ENCODE measurements at places on chromosomes 12 and 14.

GRCh38 chr12:753611-754472 lies 1.5 kb downstream of the WNK1 start:
- no peak for DNase-seq

GRCh38 chr12:28955491-28955890 lies 193.6 kb upstream of the FAR2 start:
- no peak for DNase-seq

DNA sequence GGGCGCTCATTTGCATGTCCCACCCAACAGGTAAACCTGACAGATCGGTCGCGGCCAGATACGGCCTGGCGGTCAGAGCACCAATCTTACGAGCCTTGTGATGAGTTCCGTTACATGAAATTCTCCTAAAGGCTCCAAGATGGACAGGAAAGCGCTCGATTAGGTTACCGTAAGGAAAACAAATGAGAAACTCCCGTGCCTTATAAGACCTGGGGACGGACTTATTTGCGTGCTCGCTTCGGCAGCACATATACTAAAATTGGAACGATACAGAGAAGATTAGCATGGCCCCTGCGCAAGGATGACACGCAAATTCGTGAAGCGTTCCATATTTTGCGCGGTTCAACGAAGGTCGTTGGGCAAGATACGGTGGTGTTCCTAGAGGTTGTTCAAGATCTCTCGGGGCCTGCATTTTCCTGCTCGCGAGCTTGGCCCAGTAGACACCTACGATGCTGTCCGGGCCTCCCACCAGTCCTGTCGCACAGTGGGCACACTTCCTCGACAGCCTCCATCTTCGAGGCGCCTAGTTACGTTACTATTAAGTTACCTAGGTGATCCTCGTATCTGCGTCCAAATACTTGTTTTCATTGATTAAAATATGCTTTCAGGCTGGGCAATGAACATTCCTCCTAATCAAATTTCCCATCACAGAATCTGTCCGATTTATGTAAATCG lies at the start of gene RNU6-7:
TSS of gene RNU6-7 (plus strand) at position 230 of the 675 bp plus-strand sequence.
- DNase-seq: no peak

GRCh38 chr14:81751198-81751597 lies 217.5 kb upstream of the SEL1L start:
- no peak for DNase-seq

GRCh38 chr12:69701826-69702225 lies 2.7 kb upstream of the BEST3 start:
- DNase-seq: no peak

DNA sequence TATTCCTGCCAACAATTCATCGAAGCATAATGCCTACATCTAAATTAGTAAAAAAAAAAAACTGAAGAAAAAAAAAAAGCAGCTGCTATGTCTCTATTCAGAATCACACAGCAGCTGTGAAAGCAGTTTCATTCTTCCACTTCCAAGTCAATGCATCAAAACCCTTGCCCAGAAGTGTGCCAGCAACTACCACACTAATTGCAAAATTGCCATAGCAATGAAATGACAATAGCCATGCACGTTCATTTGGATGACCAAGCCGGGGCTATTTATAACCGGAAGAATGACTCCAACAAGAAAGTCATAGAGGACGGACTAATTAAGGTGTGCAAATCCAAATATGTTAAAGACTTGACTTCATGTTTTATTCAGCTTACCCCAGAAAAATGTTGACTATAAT lies 42.5 kb downstream of the SLC2A13 start:
- peak; percentile 43 for DNase-seq

DNA sequence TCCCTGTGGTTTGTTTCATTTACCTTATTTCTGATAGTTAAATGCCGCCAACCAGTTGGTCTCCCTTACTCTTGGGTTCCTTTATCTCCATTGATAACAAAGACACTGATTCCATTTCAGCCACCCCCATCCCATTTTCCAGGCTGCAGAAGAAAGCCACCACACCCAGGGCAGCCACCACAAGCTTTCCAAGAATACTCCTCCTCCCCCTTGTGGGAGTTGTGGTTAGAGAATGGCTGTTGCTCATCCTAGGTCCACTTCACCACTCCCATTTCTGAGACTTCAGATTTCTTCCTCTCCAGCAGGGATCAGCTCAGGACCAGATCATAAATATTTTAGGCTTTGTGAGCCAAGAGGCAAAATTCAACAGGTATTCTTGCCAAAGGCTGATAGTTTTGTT lies 73.9 kb downstream of the ANO4 start:
- DNase-seq: peak; percentile 16

DNA sequence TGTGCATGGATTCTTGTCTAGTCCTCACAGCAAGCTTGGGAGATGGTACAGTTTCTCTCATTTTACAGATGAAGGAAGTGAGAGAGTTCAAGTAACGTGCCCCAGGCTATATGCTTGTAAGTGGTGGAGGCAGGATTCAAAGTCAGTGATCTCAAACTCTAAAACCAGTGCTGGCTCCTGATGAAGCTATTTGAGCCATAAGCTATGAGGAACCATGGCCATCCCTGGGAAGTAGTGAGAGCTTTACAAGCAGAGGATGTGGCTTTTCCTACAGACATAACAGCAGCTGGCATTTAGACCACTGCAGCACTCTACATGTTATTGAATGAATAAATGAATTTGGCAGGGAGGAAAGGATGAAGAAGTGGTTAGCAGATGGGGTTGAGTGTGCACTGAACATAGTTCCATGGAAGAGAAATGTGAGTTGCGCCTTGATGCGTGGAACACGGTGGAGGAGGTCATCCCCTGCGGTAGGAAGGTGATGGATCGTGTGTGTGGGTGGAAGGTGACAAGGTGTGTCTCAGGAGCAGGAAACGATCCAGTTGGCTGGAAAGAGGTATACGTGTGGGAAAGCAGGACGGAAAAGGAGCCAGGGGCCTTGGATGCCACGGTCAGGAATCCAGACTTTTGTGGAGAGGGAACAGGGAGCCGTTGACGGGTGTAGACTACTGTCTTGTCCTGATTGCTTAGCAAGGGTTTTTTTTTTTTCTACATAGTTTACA lies 65.2 kb downstream of the RFX4 start:
- no peak for DNase-seq

DNA sequence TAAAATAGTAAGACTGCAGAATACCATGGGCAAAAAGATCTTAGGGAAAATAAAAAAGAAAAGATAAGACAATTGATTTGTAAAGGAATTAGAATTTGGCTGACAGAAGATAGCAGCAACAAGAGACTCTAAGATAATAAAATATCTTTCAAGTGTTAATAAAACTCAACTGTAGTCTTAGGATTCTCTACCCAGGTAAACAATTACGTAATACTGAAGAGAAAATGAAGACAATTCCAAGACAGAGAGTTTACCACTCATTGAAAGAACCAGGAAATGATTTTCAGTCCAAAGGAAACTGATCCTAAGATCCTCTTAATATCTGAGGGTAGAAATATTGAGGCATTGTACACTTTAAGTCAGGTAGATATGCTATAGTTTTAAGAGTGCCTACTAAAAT lies 321.1 kb downstream of the CEP128 start:
- no peak for DNase-seq

GRCh38 chr12:92566448-92567019 lies 136.3 kb upstream of the PLEKHG7 start:
- DNase-seq: no peak

GRCh38 chr14:103549361-103550311 lies 12.8 kb downstream of the BAG5 start:
- DNase-seq: no peak

GRCh38 chr12:103779410-103780092 lies 61.5 kb downstream of the NT5DC3 start:
- no peak for DNase-seq

DNA sequence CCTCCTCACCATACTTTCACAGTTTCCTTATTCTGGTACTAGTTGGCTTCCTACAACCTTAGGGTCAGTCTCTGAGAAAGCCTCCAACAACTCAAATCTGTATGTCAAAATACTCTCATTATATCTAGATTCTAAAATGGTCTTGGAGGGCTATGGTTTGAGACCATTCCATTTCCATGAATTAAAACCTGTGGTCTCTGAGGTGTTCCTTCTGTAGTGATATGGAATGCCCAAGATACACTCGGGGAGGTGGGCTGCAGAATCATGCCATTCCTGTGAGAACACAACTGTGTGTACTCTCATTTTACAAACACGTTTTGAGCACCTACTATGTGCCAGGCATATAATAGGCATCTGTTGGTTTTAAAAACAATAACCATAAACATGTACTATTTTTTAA lies 74.0 kb downstream of the FERMT2 start:
- DNase-seq: no peak

GRCh38 chr12:39240587-39240986 lies 202.3 kb downstream of the KIF21A start:
- no peak for DNase-seq

DNA sequence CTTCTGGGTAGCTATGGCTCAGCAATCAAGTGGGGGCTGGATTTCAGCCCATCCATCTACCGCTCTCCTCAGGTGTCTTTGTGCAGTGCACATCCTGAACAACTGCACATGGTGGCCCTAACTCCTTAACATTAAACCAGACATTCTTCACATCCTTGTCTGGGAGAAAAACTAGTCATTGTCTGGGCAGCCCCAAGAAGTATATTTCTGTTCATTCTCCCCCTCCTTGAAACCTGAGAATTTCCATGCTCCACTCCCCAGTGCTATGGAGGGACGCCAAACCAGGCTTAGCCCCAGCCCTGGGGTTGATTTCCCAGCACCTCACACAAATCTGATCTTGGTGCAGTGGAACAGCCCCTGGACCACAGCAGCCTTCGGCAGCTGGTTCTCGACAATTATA lies 13.4 kb downstream of the MYL2 start:
- no peak for DNase-seq

GRCh38 chr14:102508410-102508773 lies 1.2 kb downstream of the ANKRD9 start:
- DNase-seq: no peak

GRCh38 chr12:89153341-89153740 lies 199.0 kb downstream of the DUSP6 start:
- DNase-seq: peak; percentile 39

GRCh38 chr14:28765831-28766468 lies 637 bp upstream of the FOXG1 start:
- no peak for DNase-seq

- no peak for DNase-seq
Measured at GRCh38 chr12:24659016-24659415, 289.9 kb downstream of the BCAT1 start.

GRCh38 chr14:51684760-51685159 lies 33.0 kb downstream of the FRMD6 start:
- DNase-seq: no peak

DNA sequence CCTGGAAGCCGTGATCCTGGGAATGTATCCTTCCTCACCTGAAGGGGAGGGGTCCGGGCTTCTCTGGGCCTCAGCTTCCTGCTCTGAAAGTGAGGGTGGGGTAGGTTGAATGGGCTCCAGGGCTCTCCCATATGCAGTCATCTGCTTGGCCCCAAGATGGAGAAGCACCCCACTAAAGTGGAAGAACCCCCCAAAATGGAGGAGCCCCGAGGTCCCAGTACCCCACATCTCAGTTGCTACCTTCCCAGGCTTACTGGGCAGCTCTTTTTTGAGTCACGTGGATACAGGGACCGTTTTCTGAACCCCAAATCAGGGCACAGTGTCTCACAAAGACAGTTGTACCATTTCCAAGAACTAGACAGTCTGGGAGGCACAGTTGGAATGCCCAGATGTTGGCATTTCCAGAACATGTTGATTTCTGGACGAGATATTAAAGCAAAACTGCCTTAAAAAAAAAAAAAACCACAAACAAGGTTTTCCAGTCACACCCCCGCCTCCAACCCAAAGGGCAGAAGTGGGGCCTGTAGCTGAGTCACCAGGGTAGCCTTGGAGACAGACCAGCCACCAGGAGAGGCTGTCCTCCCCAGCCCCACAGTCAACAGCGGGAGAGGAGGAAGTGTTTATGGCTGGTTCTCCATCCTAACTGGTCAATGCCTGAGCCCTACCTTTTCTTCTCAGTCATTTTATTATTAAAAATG lies 12.1 kb downstream of the VASH1 start:
- DNase-seq: peak; percentile 43

GRCh38 chr14:59268011-59268410 lies 79.5 kb downstream of the DAAM1 start:
- no peak for DNase-seq

DNA sequence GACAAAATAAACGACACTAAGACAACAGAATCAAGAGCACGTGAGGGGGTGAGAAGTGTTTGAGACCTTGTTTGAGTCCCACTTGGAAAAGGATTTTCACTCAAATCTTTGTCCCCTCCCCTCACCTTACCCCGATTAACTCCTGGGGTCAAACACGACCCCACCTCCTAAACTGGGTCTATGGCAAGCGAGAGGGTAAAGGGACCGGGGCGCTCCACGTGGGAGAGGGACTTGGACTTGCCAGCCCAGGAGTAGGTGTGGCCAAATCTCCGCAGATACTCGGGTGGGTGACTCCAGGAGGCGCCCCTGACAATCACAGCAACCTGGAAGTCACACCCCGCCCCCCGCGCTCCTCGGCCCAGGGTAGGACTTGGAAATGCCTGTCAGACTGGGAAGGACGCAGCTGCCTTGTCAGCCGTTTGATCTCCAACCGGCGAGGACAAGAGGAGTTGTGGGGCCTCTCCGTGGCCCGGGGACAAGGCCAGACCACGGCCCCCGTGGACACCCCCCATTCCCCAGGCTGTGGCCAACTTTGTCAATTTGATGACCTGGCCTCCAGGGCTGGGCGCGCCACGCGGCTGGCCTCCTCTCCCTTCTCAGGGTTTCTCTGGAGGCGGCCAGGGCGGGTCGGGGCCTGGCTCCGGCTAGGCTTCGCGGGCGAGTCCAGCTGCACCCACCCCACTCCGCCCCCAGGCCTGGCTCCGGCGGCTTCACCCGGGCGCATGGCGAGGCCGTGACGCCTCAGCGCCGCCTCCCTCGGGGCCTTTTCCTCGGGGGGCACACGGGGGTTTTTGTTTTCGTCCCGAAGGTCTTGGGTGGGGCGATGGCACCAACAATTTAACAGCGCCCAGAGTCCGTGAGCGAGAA lies 1.1 kb upstream of the BCL11B start:
- DNase-seq: no peak

- DNase-seq: no peak
Measured at GRCh38 chr12:109890620-109891170, 9.4 kb upstream of the TCHP start.
